ENCODE measurements at places on chromosomes 7 and 10.
A peak's percentile ranks its signal among the peaks of the same experiment; 100 is the strongest.

GRCh38 chr10:85548034-85548433 lies 818.6 kb downstream of the GRID1 start:
- DNase-seq: no peak

- no peak for DNase-seq
Observed at GRCh38 chr10:58642283-58642682, 129.6 kb downstream of the BICC1 start.

DNA sequence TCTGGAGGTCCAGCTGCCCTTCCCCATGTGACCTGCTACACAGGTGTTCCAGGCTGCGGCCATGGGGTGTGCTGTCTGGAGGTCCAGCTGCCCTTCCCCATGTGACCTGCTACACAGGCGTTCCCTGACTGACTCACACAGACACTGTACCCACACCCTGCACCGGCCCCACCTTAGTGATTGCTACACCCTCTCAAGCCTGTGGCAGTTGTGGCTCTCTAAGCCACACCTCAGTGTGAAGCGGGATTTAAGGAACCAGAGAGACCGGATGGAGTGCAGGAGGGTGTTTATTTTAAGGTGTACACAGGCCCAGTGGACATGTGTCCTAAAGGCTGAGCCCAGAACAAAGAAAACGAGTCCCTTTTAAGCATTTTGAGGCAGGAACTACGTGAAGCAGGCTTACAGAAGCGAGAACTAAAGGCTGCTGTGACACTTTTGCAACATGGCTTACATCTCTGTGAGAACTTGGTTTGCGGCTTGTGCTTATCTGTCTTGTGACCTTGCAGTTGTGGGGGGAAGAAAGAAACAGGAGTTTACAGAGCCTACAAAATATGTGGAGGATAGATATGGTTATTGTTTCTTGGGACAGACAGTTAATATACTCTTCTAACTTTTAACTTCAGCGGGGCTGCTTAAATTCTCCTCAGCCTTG lies 326.4 kb downstream of the PAXIP1 start:
- DNase-seq: peak; percentile 57

DNA sequence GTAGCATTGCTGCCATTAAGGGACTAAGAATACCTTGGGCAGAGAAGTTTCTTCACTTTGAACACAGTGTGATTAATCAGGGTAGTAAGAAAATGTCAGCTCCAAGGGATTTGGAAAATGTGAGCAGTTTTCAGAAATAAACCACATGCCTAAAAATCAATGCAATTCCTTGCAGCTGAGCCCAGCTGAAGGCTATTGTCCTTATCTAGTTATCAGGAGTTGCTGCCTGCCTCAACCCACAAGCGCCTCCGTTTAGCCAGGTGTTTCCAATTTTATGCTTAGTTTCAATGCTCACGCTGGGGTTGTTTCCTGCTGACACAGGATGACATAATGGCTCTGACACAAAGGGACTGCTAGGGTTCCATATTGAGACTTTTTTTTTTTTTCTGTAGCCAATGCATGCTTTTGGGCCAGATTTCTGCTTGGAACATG lies 132.3 kb upstream of the ANK3 start:
- DNase-seq: no peak

- no peak for DNase-seq
Observed at GRCh38 chr7:156816943-156817572, 75.9 kb downstream of the LMBR1 start.

- DNase-seq: no peak
Observed at GRCh38 chr7:17405786-17406185, 107.3 kb downstream of the AHR start.

DNA sequence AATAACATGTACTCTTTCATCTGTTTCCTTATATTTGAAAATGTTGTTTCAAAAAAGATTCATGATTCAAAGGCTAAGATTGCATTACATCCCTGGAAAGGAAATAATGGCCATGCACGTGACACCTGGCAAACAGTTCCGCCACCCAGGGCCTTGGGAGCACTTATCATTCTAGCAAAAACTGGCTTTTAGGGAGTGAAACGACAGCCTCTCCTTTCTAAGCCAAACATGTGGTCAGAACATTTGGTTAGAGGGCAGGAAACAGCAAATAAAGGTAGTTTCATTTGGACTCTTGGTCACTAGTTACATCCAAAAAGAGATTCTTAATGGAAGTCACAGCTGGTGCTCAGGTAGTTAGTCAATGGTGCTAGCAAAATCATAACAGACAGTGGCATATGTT lies 83.5 kb downstream of the FAS start:
- DNase-seq: no peak

DNA sequence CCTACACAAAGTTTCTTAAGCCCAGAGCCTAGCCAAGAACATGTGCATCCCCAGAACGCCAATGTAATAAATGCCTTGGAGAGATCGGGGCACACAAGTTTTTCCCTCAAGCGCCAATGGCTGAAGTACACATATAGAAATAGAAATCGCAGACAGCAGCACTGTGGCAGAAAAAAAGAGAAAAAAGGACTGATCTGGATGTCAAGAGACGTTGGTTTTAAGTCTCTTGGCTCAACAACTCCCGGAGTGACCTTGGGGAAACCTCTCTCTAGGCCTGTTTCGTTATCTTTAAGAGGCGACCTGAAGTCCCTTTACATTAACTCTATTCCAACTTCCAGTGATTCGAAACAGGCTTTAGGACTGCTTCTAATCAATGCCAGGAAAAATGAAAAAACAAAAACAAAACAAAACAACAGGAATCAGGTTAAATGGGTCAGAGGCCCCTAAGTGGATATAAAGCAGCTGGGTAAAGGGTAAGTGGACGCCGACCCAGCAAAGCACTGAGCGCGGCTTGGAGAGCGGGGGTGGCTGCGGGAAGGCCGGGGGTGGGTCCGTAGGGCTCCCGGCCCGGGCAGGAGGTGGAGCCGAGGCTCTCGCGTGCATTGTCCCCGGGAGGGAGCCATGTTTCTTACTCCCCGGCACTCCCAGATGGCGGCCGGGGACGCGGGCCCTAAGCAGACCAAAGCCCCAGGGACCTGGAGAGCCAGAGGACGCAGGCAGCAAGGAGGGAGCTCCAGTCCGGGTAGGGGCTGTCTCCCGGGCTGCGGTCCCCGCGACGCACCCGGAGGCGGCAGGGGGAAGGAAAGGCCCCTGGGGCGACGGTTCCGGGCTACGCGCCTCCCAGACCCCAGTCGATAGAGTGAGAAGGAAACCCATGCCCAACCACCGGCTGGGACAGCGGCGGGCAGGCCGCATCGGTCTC lies 757 bp downstream of the EIF3A start:
- no peak for DNase-seq

DNA sequence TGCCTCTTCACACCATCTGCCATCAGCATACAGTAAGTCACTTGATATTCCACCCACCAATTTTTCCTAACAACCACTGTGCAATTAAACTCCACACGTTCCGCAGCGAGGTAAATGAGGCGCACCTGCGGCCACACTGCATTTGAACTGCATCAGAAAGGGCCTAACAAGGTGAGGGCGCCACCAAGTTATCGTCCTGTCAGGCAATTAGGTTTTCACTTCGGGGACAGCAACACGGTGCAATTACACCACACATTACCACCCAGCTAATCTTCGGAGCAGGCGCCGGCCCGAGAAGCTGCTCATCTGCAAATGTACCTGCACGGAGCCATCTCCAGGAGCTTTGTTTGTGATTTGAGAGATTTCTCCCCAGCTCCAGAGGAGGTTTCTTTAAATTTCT lies 84.4 kb downstream of the EBF3 start:
- no peak for DNase-seq

GRCh38 chr10:86449926-86450558 lies 71.5 kb downstream of the WAPL start:
- no peak for DNase-seq

- no peak for DNase-seq
Observed at GRCh38 chr7:27096768-27097514, 1.1 kb upstream of the HOXA1 start.

- DNase-seq: no peak
Observed at GRCh38 chr7:139695588-139695987, 82.2 kb downstream of the HIPK2 start.

DNA sequence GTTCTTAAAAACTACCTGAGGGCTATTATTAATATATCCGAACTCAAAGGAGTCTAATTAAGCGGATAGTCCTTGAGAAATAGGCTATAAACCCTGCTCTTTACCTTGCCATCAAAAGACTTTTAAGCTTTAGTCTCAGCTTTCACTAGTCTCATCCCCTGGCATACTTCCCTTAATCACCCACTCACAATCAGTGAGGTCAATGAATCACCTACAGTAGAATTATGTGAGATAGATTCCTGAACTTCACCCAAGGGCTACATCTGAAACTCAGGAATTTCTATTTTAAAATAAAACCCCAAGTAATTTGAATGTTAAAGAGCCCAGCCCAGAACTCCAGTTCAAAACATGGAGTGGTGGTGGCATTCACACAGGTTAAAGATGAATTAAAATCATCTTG lies 108.7 kb downstream of the ETV1 start:
- DNase-seq: no peak

GRCh38 chr7:71393661-71394060 lies 261.7 kb downstream of the GALNT17 start:
- DNase-seq: no peak

GRCh38 chr10:130301021-130301892 lies 165.1 kb downstream of the GLRX3 start:
- DNase-seq: no peak

GRCh38 chr10:69742928-69743602 lies 58.6 kb upstream of the COL13A1 start:
- no peak for DNase-seq

GRCh38 chr7:92567460-92567859 lies 22.7 kb downstream of the FAM133B start:
- no peak for DNase-seq

DNA sequence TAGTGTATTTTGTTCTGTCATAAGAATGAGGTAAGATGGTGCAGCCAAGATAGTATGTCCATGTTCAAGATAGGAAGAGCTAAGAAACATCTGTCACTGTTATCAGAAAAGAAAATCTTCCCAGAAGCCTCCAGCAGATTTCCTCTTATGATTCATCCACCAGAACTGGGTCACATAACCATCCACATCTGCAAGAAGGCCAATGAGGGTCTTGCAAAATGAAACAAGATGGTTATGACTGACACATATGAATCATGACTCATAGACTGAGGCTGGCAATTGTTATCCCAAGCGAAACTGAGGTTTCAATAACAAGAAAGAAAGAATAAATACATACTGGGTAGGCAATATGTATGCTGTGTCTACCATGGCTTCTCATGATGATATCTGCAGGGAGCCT lies 30.3 kb downstream of the CCNJ start:
- no peak for DNase-seq

- no peak for DNase-seq
Observed at GRCh38 chr7:156768698-156769472, 124.1 kb downstream of the LMBR1 start.

DNA sequence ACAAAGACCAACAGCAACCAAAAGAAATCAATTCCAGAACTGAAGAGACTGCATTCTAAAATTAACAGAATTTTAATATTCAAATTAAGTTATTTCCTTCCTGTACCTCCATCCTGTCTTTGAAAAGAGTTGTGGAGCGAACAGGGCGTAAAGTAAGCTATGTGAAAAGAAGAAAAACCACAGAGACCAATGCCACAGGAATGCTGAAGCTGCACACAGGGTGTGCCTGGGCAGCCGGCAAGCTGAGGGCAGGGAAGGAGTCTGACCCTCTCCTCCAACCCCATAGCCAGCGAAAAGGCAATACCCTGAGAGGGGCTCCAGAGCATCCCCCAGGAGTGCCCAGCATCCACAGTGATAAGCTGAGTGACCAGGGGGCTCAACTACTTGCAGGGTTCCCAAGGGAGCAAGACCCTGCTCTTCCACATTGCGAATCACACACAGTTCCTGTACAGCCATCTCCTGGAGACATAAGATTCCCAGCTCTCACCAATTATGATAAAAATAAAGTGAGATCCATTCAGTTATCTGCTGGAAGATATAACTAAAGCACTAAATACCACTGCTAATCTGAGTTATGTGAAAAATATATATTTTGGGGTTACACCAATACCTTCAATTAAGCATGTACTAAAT lies 93.8 kb downstream of the PARD3 start:
- no peak for DNase-seq

DNA sequence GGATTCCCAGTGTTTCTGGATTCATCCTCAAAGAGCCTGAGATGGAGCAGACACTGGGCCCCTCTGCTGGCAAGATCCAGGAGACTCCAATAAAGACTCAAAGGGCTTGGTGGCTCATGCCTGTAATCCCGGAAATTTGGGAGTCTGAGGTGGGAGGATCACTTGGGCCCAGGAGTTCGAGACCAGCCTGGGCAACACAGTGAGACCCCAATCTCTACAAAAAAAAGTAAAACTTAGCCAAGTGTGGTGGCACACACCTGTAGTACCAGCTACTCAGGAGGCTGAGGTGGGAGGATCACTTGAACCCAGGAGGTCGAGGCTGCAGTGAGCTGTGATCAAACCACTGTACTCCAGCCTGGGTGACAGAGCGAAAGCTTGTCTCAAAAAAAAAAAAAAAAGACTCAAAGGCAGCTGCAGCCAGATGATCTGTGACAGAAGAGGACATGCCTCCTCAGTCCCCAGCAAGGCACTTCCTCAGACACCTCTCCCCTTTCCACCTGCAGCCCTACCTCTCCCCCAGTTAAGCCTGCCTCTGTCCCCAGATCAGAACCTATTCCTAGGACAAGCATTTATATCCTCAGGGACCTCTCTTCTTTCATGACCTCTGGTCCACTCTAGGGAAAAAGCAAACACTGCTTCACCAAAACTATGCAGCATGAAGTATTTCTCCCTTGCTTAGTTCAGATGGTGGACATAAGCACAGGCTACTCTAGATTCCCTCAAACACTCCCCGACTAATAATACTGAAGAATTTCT lies 27.9 kb downstream of the PDLIM1 start:
- no peak for DNase-seq

DNA sequence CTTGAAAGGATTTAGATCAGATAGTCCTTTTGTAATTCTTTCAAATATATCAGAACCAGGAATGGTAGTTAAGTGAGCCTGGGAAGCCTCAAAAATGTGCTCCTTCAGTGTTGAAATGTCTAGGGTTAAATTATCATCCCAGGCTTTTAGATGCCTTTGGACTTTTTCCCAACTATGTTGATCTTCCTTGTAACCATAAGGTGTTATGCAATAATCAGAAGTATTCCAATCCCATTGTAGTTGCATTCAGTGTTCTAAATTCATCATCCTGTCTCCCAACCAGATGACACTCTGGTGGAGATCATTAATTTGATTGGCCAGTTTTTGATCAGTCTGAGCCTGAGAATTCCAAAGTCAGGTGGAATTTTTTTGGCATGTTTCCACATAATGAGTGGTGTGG lies 35.1 kb upstream of the AKR1C2 start:
- DNase-seq: no peak

DNA sequence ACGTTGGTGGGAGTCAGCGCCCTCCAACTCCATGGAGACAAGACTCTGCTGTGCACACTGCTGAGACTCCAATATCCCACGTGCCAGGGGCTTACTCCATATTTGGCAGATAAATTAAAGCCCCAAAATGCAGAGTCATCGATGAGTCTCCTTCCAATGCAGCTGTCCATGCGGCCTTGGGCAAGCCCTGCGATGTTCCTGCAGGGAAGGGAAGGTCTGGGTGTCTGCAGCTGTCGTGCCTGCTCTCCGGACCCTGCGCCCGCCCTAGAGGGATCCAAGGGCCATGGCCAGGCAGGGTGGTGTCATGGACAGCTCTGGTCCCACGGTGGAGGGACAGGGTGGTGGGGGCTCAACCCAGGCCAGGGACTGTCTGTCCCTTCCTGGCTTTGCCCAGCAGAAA lies 185.2 kb downstream of the PTPRN2 start:
- DNase-seq: no peak

- no peak for DNase-seq
Observed at GRCh38 chr10:128025437-128025836, 100.8 kb downstream of the MKI67 start.
